ENCODE measurements at places on chromosomes 12 and 14. TPM values are rescaled to one million over a fixed set of nuclear protein-coding genes. Genes with fewer than 3 reads are reported as not detected.

Gene SLC17A8
- not detected for total RNA-seq

Gene KRT6C
- total RNA-seq: not detected

GRCh38 chr14:49970474-49971147 is 77.7 kb downstream of the ARF6 start:
- DNase-seq: no peak

DNA sequence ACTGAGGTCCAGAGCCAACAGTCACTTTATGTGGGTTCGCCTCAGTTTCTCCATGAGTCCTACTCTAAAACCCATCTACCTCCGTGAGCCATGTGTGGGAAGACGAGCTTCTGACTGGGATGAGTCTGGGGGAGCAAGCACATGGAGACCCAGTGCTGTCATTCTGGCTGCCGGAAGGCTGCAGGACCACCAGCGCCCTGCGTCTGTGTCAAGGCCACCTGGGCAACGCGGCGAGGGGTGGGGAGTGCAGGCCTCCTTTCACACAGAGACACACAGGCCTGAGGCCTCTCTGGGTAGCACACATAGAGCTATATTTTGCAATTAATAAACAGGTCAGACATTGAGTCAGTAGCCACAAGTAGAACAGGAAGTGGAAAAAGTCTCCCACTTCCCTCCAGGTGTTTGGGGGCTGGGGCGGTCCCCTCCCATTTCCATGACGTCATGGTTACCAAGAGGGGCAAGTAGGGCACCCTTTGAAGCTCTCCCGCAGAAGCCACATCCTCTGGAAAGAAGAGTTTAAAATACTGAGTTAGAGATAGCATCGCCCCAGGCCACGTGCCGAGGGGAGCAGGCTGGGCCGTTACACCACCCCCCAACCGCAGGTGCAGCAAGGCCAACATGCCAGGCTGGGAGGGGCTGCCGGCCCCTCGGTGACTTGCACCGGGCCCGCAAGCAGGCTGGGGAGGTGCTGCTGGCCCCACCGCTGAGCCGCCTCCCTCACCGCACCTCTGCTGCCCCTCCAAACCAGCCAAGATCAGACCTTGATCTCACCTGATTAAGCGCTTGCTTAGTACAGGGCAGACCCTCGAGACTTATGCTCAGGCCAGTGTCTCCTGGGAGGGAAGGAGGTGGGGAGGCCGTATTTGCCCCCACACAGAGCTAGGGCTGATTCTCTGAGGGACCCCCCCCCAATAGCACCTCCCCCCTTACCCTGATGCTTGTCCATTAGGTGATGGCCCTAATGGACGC is 32.7 kb downstream of the DAD1 start:
- peak; percentile 36 for DNase-seq

Gene ABCC9
- total RNA-seq: 76.1 TPM

DNA sequence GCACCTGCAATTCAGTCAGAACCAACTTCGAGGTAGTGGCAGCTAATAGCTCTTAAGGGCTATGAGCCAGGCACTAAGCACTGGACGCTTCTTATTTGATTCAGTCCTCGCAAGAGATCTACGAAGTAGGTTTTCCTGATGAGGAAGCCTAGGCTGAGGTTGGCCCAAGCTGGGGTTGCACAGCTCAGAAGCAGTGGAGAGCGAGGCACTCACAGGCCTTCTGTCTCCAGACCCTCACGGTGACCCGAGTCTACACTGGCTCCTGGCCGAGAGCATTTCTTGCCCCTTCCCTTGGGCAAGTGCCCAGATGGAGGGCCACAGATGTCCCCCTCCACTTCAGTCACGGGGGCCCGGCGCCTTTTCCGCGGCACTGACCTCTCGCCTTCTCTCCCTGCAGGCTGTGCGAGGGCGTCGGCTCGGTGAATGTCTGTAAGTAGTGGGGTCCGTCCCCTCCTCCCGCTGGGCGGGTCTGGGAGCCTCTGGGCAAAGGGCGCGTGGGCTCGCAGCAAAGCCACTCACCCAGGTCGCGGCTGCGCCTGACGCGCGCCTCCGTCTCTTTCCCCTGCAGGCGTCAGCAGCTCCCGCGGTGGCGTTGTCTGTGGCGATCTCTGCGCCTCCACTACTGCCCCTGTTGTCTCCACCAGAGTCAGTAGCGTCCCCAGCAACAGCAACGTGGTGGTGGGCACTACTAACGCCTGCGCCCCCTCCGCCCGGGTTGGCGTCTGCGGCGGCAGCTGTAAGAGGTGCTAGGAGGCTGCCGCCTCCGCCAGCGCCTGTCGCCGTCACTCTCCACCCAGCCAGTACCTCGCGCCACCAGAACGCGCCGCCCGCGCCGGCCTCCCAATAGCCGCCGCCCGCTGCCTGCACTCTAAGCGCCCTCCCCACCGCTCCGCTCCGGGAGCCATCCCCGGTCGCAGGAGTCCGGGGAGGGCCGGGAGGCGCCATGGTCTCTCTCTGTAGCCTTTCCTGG is 13.1 kb downstream of the KRT83 start:
- peak; percentile 76 for DNase-seq

DNA sequence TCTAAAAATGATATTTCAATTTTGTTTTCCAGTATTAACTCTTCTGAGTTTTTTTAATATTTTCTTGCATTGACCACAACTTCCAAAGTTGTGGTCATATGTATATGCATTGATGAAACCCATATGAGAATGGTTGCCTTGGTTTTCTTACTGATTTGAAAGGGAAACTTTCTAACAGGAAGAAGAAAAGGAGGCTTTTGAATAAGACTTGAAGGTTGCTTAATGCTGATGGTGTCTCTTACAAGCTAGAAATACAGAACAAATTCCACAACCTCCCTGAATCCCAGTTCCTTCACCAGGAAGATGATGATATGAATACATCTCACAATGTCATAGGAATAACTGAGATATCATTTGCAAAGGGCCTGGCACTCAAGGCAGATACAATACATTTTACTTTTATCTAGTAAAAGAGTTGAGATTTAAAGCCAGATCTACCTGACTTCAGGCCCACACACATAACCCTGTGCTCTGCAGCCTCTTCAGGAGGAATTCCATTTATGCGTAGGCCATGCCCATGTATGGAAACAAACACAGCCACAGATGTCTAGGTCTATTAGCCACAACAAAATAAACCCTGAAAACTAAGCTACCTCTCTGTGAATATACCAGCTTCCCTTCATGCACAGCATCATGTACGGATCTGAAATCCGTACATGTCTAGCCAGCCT is 165.4 kb upstream of the PLEKHG7 start:
- DNase-seq: no peak

GRCh38 chr12:54700301-54700700 is 52.1 kb upstream of the DCD start:
- DNase-seq: no peak

Gene PTPRO
- 0.19 TPM for total RNA-seq

- DNase-seq: no peak
Observed at GRCh38 chr14:73780896-73781295, 66.7 kb upstream of the PNMA1 start.

DNA sequence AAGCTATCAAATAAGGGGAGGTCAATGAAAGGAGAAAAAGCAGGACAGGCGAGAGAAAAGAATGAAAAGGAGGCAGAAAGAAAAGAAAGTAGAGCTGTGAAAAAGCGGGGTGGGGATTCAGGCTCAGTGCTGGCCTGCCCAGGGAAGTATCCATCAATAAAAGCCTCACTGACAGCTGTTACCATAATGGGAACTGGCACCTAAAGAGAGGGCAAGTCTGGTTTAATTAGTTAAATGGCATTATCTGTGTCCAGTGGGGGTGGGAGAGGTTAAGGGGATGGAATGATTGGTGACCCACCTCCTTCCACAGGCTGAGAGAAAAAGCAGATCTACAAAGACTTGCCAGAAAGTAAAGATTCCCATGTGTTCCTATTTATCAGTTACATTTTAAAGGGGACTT is 7.4 kb downstream of the SALL2 start:
- DNase-seq: no peak

DNA sequence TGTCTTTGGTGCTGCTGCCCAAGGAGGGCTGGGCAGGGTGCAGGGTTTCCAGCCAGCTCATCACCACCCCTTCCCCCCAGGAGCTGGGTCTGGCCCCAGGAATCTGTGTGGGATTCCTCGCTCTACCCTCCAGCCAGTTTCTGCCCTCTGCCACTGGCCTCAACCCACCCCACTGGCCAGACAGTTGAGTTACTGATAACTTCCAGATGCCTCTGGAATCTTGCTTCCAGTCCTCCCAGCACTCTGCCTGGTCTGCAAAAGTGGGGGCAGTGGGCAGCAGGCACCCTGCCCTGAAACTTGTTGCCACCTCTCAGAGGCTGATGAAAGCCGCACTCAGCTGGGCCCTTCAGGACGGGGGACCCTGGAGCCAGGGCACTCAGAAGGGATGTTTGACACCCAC is 20.1 kb upstream of the TBX3 start:
- DNase-seq: no peak

DNA sequence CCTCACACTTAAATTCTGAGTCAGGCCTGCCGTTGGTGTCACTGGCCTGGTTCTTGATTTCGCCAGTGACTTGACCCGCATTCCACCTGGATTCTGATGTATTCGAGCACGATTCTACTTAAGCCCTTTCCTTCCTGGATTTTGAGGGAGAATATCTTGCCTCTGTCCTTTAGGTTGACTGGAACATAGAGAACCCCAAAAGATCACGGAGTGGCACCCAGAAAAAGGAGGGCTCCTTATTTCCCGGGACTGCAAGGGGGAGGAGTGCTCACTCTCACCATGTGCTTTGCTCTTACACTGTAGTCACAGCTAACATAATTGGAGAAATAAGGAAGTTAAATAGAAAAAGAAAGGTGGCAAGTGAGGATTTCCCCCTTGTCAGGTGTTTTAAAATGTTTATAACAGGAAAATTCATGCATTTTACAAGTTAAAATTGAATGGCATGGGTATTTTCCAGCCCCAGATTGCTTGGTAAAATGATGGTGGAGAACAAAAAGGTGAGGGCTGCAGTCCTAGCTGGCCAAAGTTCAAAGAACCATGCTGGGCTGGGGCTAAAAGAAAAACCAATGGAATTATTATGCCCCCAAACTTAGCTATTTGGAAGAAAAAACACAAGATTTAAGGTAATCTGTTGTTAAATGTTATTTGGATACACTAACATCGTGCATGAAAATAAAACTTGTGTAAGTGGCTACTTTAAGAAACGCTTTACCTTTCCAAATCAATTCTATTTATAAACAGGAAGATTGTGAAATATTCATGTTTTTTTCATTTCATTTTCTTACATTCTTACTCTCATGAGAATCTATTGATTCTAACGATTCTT is 8.9 kb downstream of the FOXA1 start:
- DNase-seq: no peak

Gene CMA1
- not detected for total RNA-seq

- DNase-seq: no peak
Observed at GRCh38 chr12:112167031-112167461, 41.7 kb downstream of the TRAFD1 start.

GRCh38 chr12:117853600-117853999 is 115.2 kb downstream of the KSR2 start:
- no peak for DNase-seq

DNA sequence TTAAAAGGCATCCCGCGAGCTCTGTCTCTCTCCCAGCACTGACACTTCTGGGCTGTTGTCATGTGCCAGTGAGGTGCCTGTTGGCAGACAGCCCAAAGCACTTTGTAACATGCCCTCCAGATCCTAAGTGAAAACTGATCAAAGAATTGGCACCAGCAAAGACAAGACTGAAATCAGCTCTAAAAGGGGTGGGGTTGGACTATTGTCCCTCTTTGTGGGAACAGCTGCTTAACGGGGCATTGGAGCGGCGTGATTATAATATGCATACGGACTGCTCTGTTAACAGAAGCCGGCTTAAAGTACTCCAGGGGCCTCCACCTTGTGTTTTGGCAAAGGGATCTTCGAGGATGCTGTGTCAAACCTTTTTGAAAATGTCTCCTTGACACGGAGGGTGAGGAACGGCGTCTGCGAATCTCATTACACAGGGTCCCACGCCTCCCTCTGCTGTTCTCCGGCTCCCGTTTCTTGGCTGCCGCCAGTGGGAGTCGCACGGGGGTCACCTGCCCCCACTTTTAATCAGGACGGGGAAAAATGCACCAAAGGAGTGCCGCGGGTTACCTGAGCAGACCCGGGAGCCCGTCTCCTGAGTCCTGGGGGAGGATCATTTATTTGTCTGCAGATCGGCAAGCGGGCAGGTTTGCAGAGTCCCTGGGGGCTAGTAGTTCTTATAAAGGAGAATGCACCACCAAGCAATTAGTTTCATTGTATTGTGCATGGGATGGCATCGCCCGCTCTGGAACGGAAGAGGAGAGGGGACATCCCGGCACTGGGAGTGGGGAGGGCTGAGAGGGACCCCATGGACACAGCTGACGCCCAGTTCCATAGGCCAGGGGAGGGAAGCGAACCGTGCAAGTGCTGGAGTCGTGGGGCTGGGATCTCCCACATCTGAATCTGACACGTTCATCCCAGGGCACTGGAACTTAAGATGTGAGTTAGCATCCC is 44.3 kb downstream of the SPRING1 start:
- no peak for DNase-seq

DNA sequence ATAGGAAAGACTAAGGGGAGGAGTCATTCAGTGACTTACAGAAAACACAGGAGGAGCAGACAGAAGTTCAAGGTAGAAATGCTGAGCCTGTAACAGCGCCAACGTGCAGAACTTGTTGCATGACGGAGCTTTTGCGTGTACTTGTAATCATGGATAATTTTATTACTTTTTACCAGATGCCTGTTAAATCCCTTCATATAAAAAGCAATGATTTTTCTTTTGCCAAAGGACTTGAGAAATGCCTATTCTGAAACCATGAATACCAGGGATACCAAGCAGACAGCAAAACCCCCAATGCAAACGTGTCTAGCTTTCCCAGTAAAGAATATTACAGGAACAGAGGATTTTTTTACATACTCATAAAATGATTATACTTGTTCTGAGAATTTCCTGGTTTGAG is 163.6 kb upstream of the GSC start:
- DNase-seq: no peak

Gene SYCP3
- 0.66 TPM for total RNA-seq

Gene HOTAIR
- 0.35 TPM for total RNA-seq

- no peak for DNase-seq
Observed at GRCh38 chr12:24596768-24597388, 352.0 kb downstream of the BCAT1 start.

GRCh38 chr14:51554953-51555352 is 96.8 kb upstream of the FRMD6 start:
- DNase-seq: no peak

DNA sequence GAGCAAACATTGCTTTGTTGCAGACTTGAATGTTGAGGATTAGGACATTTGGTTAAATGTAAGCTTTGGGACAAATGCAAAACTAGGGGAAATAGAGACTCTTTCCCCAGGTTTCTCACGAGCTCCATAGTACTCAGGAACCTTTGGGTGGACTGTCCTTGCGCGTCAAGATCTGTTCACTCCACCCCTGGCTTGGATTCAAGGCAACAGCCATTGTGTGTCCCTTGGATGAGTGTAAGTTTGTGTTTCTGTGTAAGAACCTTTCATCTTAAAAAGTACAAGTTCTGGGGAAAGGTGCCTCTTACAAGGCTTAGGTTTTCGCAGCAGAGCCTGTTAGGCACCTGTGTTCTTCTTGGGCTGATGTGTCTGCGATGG is 3.7 kb downstream of the SUSD6 start:
- no peak for DNase-seq

GRCh38 chr12:88805692-88806091 is 225.4 kb upstream of the KITLG start:
- DNase-seq: no peak

Gene SSPN
- 34.4 TPM for total RNA-seq

Measured in gastrocnemius medialis (tissue), 4 donors.